NCI-H2029 treated with DMSO at 0.1 percent for 48 hours (cell line): ENCODE measurements at places on chromosomes 4 and X.

- DNase-seq: no peak
These were observed 83.3 kb downstream of the RASL11B start for GRCh38 chr4:52945326-52945898.

GRCh38 chr4:137866671-137867070 is 334.4 kb upstream of the PCDH18 start:
- DNase-seq: no peak

- DNase-seq: no peak
These were observed 10.7 kb downstream of the TEC start for GRCh38 chr4:48258845-48259397.

DNA sequence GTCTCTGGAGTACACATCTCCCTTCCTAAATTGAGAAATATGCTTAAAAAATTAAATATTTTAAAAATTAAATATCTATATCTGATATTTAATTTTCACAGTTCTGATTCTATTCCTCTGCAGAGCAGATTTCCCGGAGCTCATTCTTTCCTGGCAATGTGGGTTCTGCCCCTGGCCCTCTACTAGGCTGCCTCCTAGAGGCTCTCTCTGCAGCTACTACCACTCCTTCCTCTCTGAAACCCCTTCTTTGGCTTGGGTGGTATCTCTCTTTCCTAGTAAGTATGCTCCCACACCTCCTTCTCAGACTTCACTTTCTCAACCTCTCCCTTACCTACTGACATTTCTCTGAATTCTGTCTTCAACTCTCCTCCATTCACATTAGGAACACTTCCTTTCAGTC is 45.3 kb downstream of the RPGR start:
- DNase-seq: no peak

- DNase-seq: no peak
These were observed 747.2 kb downstream of the STPG2 start for GRCh38 chr4:97396097-97396496.

- no peak for DNase-seq
These were observed 141.8 kb upstream of the NALF2 start for GRCh38 chrX:69362354-69362753.

- no peak for DNase-seq
These were observed 81.2 kb downstream of the SPCS3 start for GRCh38 chr4:176400816-176401461.

DNA sequence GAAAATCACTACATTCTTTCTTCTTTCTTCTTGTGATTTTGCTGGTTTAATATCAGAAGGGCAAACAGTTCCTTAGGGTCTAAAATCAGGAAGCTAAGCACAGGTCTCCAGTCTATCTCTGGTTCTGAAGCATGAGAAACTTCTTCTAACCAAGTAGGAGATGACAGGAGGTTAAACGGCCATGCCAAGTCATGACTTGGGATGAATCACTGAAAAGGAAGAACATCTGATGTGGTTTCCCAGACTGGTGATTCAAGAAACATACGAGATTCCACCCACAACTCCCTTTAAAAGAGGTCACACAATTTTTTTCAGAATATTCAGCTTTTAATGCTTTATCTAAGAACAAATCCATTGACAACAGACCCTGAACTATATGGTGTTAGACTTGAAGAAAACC is 684.0 kb upstream of the PRKX start:
- DNase-seq: no peak
